ENCODE measurements at places on chromosomes 11 and 22.

GRCh38 chr11:121082670-121083069, 18.4 kb upstream of the TECTA start:
- no peak for DNase-seq

GRCh38 chr22:32920734-32921133, 119.2 kb downstream of the TIMP3 start:
- no peak for DNase-seq

DNA sequence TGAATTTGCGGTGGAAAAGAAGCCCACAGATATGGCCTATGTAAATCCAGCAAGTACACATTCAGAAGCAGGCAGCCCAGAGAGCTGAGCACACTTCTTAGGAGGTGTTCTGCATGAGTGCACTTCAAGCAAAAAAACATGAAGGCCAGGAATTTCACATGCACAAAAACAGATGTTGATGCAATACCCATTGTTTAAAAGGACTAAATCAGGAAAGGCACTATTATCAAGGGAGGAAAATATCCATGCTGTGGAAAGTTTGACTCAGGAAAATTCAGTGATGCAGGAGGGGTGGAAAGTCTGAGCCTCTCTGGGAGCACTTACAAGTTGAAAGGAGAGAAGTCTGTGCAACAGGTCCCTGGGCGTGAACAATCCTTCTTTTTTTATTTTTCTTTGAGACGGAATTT, 15.8 kb upstream of the CARS1 start:
- no peak for DNase-seq

GRCh38 chr11:73495731-73496130, 102.2 kb downstream of the FAM168A start:
- no peak for DNase-seq

DNA sequence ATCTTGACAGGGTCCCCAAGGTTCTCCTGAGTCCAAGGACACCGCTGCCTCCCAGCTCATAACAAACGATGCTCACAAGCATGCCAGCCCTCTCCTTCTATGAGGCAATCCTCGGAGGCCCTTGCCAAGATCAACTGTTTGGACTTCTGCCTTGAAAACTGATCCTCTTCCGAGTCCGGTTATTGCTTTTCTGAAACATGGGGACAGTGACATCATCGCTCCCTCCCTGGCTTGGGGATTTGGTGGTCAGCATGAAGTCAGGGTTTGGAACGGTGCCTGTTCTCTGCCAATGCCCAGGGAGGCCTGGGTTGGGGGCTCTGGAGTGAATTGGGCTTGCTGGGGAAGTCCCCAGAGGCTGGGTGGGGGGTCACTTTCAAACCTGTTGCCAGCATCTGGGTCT, 149.3 kb downstream of the FBXO7 start:
- no peak for DNase-seq

DNA sequence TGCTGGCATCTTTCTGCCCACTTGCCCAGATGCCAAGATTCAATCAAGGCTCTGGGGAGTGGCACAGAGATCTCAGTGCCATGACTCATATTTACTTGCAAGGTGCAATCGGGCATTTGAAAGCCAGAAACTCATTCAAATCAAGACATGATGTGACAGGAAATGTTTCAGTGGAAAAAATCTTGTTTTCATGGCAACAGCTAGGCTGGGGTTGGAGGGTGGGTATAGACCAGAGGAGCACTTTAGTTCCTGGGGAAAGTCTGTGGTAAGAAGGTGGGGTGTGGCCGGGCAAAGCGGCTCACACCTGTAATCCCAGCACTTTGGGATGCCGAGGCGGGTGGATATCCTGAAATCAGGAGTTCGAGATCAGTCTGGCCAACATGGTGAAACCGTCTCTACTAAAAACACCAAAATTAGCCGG, 1.2 kb downstream of the MAJIN start:
- DNase-seq = no peak

DNA sequence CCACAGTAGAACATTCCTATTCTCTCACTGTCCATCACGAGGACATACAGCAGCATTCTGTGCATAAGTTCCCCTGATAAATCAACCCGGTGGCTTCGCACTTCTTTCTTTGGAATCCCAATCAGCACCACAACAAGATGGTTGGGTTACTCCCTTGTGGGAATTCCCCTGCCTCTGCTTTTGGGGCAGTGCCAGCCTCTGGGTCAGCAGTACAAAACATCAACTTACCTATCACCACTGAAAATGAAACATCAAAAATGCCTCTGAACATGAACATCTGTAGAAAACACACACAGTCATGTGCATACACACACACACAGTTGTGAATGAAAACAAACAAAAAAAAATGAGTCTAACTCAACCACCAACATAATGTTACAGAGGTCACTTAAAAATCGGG, 79.3 kb downstream of the KCNA4 start:
- DNase-seq = no peak

- DNase-seq = no peak
Measured at GRCh38 chr22:20244691-20245576, 23.2 kb downstream of the RTN4R start.

- no peak for DNase-seq
Measured at GRCh38 chr22:19143967-19144400, 467 bp downstream of the ESS2 start.

- DNase-seq = no peak
Measured at GRCh38 chr22:17699696-17700340, 61.3 kb downstream of the BCL2L13 start.

DNA sequence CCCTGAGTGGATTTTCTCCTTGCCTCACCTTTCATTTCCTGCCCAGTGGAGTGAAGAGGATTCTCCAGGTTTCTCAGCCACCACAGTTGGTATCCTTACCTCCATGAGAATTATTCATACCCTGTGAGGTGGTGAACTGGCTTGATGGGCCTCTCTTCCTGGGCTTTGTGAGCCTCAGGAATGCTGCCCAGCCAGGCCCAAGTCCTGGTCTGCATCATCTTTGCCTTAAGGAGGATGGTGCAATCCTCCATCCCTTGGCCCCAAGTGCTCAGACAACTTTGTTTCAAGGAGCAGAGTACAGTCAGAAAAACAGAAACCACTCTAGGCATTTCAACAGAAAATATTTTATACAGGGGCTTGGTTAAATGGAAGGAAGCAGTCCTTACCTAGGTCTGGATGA, 114.2 kb upstream of the CADM1 start:
- DNase-seq = no peak

- no peak for DNase-seq
Measured at GRCh38 chr11:35814081-35814695, 129.7 kb upstream of the LDLRAD3 start.

GRCh38 chr22:33062361-33062760, 4.2 kb upstream of the SYN3 start:
- DNase-seq = no peak

- DNase-seq = no peak
Measured at GRCh38 chr22:41544671-41545476, 604 bp upstream of the POLR3H start.

- DNase-seq = no peak
Measured at GRCh38 chr22:30113494-30113893, 33.2 kb downstream of the HORMAD2 start.

GRCh38 chr11:91926965-91927364, 297.7 kb upstream of the FAT3 start:
- DNase-seq = no peak

- DNase-seq = no peak
Measured at GRCh38 chr11:24084956-24085355, 411.9 kb upstream of the LUZP2 start.

Data from activated B cell treated with CpG ODN at 0.5 μM for 24 hours (primary cell).